ENCODE measurements at places on chromosomes 2 and 18.

GRCh38 chr18:3898861-3899613 lies 449.1 kb downstream of the TGIF1 start:
- no peak for DNase-seq

DNA sequence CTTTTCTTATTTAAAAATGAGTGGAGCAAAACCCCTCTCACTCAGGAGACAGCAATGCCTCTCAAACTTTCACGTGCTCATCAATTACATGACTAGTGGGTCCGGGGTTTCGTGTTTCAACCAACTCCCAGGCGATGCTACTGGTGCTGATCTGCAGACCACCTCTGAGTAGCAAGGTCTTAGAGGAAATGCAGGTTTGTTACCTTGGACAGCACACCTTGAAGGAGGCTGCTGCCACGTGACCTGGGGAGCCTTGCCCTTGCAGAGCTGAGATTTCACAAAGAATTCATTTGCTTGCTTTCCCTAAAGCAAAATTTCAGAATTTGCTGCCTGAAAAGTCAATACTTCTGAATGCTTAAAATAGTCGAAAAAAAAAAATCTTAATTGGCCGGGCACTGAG lies 32.4 kb downstream of the SMIM21 start:
- DNase-seq = peak; percentile 12

- no peak for DNase-seq
Measured at GRCh38 chr18:30491815-30492551, 550.6 kb downstream of the DSC3 start.

DNA sequence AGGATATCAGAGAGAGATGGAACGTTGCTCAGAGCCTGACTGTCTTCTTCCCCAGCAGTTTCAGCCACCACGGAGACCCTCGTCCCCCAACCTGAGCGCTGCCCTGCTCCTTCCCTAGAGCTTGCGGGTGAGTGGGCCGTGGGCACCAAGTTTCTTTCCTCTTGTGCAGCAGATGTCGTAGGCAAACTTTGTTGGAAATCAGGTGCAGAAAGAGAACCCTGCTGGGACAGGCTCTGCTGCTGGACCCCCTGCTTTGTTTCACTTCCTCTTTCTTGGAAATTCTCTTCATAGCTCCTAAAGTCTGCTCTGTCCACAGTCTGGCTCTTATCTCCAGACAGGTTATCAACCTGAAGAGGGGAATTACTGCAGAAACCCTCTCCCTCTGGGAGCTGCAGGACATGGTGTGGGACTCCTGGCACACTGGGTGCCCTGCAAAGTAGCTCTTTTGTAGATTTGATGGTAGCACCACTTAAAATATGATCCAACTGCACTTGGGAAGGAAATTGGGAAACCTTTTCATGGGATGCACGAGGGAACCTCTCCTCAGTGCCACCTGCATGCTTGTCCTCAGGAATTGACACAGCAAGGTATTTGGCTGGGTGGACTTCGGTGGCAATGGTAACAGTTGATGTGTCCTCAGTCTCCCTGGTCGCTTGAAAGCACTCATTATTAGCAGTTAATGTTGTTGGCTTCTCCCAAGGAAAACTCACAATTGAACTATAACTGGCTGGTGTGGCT lies 92.2 kb downstream of the ALPK2 start:
- no peak for DNase-seq

GRCh38 chr18:43175257-43175656 lies 59.8 kb upstream of the RIT2 start:
- no peak for DNase-seq

Measured in iPS DF 19.7 (cell line).